ENCODE measurements at places on chromosomes 13 and 19. TPM values are rescaled to one million over a fixed set of nuclear protein-coding genes. Genes with fewer than 3 reads are reported as not detected.

GRCh38 chr13:29855009-29855408, 4.6 kb upstream of the UBL3 start:
- DNase-seq = no peak

GRCh38 chr13:93476175-93476574, 249.6 kb downstream of the GPC6 start:
- DNase-seq = peak; percentile 45

GRCh38 chr13:76016799-76017400, 380.8 kb downstream of the LMO7 start:
- no peak for DNase-seq

CEACAM16 gene
- total RNA-seq = not detected

- DNase-seq = no peak
Observed at GRCh38 chr13:94556041-94556440, 39.9 kb downstream of the TGDS start.
